A549 treated with Mapracorat at 1 μM for 4 hours (cell line): ENCODE measurements at places on chromosomes 7 and 10. TPM values are rescaled to one million over a fixed set of nuclear protein-coding genes. Genes with fewer than 3 reads are reported as not detected.

The CYP3A5 gene
- total RNA-seq: 0.99 to 1.9 TPM (median 1.2 TPM) in 5 replicates

The UTF1 gene
- total RNA-seq: not detected in 5 replicates

The CALML5 gene
- not detected in 5 replicates for total RNA-seq

The AKR1C1 gene
- total RNA-seq: 488 to 635 TPM (median 578 TPM) in 5 replicates

The HOXA2 gene
- 0.66 to 0.89 TPM (median 0.83 TPM) in 5 replicates for total RNA-seq

The POLL gene
- total RNA-seq: 12.8 to 19.0 TPM (median 16.0 TPM) in 5 replicates

The ANKRD16 gene
- total RNA-seq: 9.2 to 11.8 TPM (median 11.1 TPM) in 5 replicates

The HHEX gene
- 12.0 to 13.6 TPM (median 12.8 TPM) in 5 replicates for total RNA-seq

The LEP gene
- total RNA-seq: not detected in 5 replicates

The FAM25A gene
- total RNA-seq: not detected in 5 replicates

The CDNF gene
- 1.1 to 1.4 TPM (median 1.3 TPM) in 5 replicates for total RNA-seq

The ACTR3C gene
- 0.02 to 0.22 TPM in 2 of 5 replicates, not detected in the others for total RNA-seq

The ANKRD22 gene
- total RNA-seq: 0.22 to 0.35 TPM (median 0.30 TPM) in 5 replicates

The GPR15LG gene
- total RNA-seq: not detected in 5 replicates

The HOXA11 gene
- 0.45 to 0.89 TPM (median 0.52 TPM) in 5 replicates for total RNA-seq

The AUTS2 gene
- 2.6 to 5.5 TPM (median 3.6 TPM) in 5 replicates for total RNA-seq

The ARHGAP22 gene
- total RNA-seq: 3.4 to 5.1 TPM (median 4.0 TPM) in 5 replicates

The CALML3 gene
- not detected in 5 replicates for total RNA-seq

The SORBS1 gene
- 0.35 to 0.62 TPM (median 0.47 TPM) in 5 replicates for total RNA-seq

The LRRC18 gene
- total RNA-seq: not detected in 5 replicates

The MYOF gene
- 179 to 227 TPM (median 222 TPM) in 5 replicates for total RNA-seq

The FAM13C gene
- total RNA-seq: 0.08 to 0.39 TPM (median 0.24 TPM) in 4 of 5 replicates, not detected in the other

The CXCL12 gene
- total RNA-seq: 0.07 to 0.66 TPM (median 0.23 TPM) in 5 replicates

The METTL27 gene
- 6.3 to 12.0 TPM (median 10.8 TPM) in 5 replicates for total RNA-seq

The TEX47 gene
- total RNA-seq: not detected in 5 replicates

The PNPLA8 gene
- 13.0 to 18.7 TPM (median 16.8 TPM) in 5 replicates for total RNA-seq

The MYL10 gene
- total RNA-seq: not detected in 5 replicates

The UCMA gene
- not detected in 5 replicates for total RNA-seq

The SUN3 gene
- total RNA-seq: 0.19 TPM in 1 of 5 replicates, not detected in the others

The CCL24 gene
- not detected in 5 replicates for total RNA-seq

The DNAH11 gene
- 0.04 to 0.43 TPM (median 0.20 TPM) in 5 replicates for total RNA-seq

The KDM7A gene
- total RNA-seq: 1.7 to 3.4 TPM (median 2.2 TPM) in 5 replicates

The PLCE1 gene
- total RNA-seq: 5.5 to 7.2 TPM (median 6.3 TPM) in 5 replicates

The CTBP2 gene
- 98.8 to 118 TPM (median 114 TPM) in 5 replicates for total RNA-seq

The TBX20 gene
- 1.5 to 2.5 TPM (median 2.3 TPM) in 5 replicates for total RNA-seq

The CDH23 gene
- total RNA-seq: 1.9 to 2.7 TPM (median 2.5 TPM) in 5 replicates

The HILPDA gene
- total RNA-seq: 23.1 to 28.0 TPM (median 24.4 TPM) in 5 replicates

The COL1A2 gene
- total RNA-seq: not detected in 5 replicates

The HOXA10 gene
- total RNA-seq: 6.8 to 7.8 TPM (median 7.7 TPM) in 5 replicates

The SFRP5 gene
- 1.7 to 2.8 TPM (median 2.4 TPM) in 5 replicates for total RNA-seq

The CCDC146 gene
- total RNA-seq: 0.48 to 0.84 TPM (median 0.50 TPM) in 5 replicates

The SAMD9L gene
- total RNA-seq: 0.39 to 0.74 TPM (median 0.46 TPM) in 5 replicates

The CPVL gene
- total RNA-seq: 0.17 to 0.51 TPM (median 0.29 TPM) in 5 replicates

The SEC61A2 gene
- total RNA-seq: 11.8 to 15.7 TPM (median 14.2 TPM) in 5 replicates

The METTL2B gene
- 22.2 to 24.1 TPM (median 23.0 TPM) in 5 replicates for total RNA-seq

The SLC18A3 gene
- not detected in 5 replicates for total RNA-seq

The ZNF138 gene
- total RNA-seq: 2.4 to 3.5 TPM (median 2.7 TPM) in 5 replicates

The INA gene
- total RNA-seq: 18.3 to 27.6 TPM (median 21.0 TPM) in 5 replicates

The LRRC17 gene
- 0.08 to 0.18 TPM (median 0.14 TPM) in 4 of 5 replicates, not detected in the other for total RNA-seq

The NCF1 gene
- total RNA-seq: 0.13 to 0.26 TPM (median 0.23 TPM) in 4 of 5 replicates, not detected in the other

The NODAL gene
- total RNA-seq: not detected in 5 replicates
